ENCODE measurements at places on chromosomes 16 and 17.

DNA sequence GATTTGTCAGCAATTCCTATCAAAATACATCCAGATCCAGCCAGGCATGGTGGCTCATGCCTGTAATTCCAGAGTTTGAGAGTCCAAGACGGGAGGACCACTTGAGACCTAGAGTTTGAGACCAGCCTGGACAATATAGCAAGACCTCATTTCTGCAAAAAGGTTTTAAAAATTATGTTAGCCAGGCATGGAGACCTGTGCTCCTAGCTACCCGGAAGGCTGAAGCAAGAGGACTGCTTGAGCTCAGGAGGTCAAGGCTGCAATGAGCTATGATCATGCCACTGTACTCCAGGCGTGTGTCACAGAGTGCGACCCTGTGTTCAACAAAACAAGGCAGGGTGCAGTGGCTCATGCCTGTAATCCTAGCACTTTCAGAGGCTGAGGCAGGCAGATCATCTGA, 215.2 kb downstream of the CPPED1 start:
- no peak for DNase-seq

DNA sequence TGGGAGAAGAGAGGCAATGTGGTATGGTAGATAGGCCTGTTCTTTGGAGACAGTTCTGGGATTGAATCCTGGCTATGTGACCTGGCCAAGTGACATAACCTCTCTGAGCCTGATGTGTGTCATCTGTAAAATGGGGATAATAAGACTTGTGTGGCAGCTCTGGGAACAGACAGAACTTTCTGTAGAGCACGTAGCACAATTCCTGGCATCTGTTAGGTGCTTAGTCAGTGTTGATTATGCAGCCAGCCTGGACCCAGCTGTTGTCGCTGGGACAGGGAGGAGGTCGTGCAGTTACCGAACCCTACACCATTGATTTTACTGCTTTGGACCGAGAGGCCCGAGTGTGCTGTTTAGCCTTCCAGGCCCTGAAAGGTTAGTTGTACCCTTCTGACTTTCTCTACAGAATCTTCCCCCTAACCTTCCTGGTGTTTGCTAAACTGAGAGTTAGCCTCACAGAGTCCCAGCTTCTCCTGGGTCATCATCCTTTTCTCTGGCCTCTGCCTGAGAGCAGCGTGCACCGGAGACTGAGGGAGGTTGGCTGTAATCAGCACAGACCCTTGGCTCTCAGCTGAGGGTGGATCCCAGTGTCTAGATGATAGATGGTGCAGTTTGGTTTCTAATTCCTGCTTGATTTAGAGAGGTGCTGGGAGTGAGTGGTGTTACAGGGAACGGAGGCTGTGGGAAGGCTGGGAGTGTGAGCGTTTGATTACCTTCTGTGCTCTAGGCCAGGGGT, 31.9 kb downstream of the MSI2 start:
- DNase-seq = no peak

- DNase-seq = no peak
These were observed 448.4 kb upstream of the CDH11 start for GRCh38 chr16:65570261-65570660.

- DNase-seq = no peak
These were observed 94.6 kb upstream of the SMIM36 start for GRCh38 chr17:55605705-55606487.

DNA sequence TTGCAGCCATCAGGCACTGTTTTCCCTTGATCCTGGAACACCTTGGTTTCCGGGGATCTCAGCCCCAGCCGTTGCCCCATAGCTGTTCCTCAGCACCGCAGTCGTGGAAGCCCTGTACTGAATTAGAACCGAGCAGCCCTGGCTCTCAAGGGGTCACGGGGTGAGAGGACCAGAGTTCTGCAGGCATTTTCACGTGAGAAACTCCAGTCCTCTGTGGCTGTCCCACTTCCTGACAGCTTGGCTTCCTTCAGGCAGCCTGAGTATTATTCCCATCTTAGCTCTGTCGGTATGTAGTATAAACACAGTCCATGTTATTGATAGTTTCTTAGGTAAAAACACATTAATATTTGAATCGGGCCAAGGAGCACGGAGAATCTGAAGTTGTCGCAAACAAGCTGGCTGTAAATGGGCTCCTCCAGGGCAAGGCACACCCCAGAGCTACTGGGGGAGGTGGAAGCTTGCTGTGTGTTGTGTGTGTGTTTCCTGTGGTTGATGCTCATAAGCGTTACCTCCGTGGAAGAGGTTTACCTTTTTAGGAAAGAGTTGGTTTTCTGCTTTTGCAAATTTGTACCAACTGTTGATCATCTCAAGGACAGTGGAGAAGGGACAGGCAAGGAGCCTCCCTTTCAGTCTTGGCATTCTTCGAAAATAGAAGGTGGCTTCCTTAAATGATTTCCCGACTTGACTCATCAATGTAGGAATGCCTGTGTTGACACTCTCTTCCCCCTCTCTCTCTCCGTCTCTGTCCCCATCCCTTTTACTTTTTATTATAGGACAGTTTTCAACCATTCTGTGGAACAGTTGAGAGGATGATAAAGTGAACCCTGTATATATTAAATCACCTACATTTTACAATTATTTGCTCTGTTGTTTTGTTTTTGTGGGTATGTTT, 208.9 kb upstream of the CHMP6 start:
- DNase-seq = no peak

GRCh38 chr17:69424287-69425041, 10.0 kb downstream of the MAP2K6 start:
- DNase-seq = no peak

DNA sequence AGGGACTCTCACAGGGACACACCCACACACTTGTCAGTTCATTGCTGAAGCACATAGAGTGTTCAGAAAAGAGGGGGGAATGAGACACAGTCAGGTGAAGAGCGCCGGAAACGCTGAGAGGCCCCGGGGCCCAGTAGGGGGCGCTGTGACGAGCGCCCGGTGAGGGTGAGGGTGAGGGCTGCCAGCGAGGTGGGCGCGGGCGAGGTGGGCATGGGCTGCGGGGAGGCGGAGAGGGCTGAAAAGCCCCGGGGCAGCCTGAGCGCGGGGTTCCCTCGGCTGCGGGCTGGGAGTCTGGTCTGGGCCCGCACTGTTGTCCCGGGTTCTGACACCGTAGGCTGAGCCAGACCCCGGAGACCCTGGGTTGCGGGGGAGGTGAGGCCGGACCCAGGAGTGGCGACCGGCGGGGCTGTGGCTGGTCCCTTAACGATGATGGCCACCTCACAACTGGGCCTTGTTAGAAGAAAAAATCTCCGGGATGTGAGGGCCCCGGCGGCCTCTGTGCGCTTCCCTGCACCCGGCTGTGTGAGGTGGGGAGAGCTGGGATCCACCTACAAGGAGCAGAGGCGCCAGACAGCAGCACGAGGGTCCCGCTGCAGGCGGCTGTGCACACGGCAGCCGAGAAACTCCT, 91.4 kb downstream of the C16orf78 start:
- no peak for DNase-seq

DNA sequence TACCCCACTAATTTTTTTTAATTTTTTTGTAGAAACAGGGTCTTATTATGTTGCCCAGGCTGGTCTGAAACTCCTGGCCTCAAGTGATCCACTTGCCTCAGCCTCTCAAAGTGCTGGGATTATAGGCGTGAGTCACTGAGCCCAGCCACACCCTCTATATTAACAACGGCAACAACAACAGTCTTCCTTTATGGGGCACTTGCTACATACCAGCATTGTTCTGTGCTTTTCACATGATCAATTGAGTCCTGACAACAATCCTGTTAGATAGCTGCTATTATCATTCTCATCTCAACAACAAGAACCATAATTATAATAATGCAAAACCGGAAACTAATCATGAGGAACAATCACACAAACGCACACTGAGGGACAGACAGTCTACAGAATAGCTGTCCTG, 12.6 kb upstream of the ARL5C start:
- DNase-seq = no peak

- no peak for DNase-seq
These were observed 105.1 kb downstream of the CHD9 start for GRCh38 chr16:53159781-53160436.
